ENCODE measurements at places on chromosomes 1 and 21.

- DNase-seq, result no peak
Measured at GRCh38 chr1:38474738-38475623, 384.6 kb downstream of the RRAGC start.

DNA sequence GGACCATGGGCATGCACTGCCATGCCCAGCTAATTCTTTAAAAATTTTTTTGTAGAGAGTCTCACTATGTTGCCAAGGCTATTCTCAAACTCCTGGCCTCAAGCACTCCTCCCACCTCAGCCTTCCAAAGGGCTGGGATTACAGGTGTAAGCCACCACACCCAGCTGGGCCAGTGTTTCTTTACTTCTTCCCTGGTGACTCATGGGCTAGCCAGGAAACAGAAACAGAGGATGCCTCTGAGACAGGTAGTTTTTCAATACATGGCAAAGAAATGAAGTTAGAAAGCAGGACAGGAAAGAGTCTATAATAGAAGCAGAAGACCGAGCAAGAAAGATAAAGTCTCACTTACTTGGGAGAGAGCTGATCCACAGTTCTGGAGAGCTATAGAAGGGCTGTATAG is 7.6 kb upstream of the C1orf74 start:
- no peak for DNase-seq

GRCh38 chr1:15229707-15230131 is 17.3 kb upstream of the FHAD1 start:
- no peak for DNase-seq

GRCh38 chr1:192950926-192951325 is 108.2 kb downstream of the UCHL5 start:
- DNase-seq, result no peak

GRCh38 chr1:56061824-56062223 is 517.5 kb downstream of the PLPP3 start:
- DNase-seq, result no peak

DNA sequence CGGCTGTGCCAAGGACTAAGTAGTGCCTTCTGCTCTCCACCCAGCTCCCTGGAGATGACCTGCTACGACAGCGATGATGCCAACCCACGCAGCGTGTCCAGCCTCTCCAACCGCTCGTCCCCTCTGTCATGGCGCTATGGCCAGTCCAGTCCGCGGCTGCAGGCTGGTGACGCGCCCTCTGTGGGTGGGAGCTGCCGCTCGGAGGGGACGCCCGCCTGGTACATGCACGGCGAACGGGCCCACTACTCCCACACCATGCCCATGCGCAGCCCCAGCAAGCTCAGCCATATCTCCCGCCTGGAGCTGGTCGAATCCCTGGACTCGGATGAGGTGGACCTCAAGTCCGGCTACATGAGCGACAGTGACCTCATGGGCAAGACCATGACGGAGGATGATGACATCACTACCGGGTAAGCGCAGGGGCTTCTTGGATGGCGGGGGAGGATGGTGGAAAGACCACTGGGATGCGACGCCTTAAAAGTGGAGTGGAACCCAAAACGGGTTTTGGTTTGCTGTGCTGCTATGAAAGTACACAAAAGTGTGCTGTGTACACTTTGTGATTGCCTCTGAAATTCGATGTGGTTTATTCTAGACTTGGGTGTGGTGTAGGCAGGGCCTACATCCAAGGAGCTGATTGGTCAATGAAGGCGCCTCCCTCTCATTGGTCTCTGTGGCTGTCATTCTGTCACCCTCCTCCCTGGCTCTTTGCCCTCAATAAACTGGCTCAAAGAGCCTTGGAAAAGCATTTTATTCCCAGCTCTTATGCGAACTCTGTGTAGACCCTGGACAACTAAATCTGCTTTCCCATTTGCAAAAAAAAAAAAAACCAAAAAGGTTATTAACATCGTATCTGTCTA is 110.4 kb upstream of the IPO9 start:
- no peak for DNase-seq

DNA sequence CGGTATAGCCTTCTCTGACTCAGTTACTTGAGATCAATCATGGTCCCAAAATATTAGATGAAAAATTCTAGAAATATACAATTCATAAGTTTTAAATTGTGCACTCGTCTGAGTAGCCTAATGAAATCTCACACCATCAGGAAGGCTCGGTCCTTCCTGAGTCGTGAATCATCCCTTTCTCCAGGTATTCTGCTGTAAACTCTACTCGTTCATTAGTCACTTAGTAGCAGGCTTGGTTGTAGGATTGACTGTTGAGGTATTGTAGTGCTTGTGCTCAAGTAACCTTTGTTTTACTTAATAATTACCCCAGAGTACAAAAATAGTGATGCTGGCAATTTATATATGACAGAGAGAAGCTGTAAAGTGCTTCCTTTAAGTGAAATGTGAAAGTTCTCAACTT is 238.7 kb downstream of the OLFM3 start:
- DNase-seq, result no peak

DNA sequence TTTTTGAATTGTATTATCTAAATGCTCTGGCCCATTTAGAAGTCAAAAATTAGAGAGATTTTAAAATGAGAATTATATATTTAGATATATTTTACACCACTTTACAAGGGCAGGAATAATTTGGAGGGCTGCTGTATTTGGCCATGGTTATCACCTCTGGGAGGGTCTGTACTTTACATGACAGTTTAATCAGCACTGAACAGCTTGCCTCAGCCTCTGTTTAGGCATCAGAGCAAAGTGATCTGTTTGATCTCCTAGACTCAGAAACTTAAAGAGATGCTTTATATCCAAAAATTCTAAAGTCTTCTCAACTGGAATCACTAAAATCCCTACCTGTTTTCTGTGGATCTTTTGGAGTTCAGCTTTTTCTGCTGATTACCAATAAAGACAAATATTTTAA is 5.4 kb upstream of the SPTA1 start:
- DNase-seq, result no peak

GRCh38 chr1:35851132-35851869 is 31.7 kb upstream of the AGO1 start:
- no peak for DNase-seq

DNA sequence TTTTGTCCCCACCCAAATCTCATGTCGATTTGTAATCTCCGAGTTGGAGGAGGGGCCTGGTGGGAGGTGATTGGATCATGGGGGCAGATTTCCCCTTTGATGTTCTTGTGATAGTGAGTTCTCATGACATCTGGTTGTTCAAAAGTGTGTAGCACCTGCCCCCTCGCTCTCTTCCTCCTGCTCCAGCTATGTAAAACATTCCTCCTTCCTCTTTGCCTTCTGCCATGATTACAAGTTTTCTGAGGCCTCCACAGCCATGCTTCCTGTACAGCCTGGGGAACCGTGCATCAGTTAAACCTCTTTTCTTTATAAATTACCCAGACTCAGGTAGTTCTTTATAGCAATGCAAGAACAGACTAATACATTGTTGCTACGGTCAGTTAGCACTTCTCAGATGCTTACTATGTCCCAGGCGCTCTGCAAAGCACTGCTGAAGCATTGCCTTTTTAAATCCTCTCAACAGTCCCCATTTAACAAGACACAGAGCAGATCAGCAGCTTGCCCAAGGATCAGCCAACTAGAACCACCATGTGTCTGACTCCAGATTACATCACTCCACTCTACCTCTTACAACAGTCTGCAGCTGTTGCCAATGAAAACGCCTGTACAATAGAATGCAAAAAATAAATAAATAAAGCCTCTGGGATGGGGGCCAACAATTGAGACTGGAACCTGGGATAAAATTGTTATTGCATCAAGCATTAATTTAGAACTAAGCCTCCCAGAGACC is 52.4 kb upstream of the USP1 start:
- DNase-seq, result no peak

DNA sequence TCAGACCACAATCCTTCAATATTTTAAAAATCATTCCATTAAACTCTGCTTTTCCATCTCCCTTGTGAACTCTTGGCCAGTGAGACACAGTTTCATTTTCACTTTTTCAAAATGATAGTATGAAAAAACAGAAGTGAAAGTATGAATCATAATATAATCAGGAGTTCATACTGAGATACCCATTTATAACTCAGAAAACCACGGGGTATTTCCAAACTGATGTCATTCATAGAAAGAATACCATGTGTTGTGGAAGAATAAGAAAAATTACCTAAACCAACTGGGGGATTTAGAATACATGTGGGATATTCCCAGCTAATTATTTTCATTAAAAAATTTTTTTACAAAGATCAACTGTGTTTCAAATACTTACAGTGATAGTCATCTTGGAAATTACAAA is 149.9 kb downstream of the MRPL39 start:
- DNase-seq, result peak; percentile 73

- no peak for DNase-seq
Measured at GRCh38 chr1:169914531-169914930, 20.8 kb upstream of the SCYL3 start.

DNA sequence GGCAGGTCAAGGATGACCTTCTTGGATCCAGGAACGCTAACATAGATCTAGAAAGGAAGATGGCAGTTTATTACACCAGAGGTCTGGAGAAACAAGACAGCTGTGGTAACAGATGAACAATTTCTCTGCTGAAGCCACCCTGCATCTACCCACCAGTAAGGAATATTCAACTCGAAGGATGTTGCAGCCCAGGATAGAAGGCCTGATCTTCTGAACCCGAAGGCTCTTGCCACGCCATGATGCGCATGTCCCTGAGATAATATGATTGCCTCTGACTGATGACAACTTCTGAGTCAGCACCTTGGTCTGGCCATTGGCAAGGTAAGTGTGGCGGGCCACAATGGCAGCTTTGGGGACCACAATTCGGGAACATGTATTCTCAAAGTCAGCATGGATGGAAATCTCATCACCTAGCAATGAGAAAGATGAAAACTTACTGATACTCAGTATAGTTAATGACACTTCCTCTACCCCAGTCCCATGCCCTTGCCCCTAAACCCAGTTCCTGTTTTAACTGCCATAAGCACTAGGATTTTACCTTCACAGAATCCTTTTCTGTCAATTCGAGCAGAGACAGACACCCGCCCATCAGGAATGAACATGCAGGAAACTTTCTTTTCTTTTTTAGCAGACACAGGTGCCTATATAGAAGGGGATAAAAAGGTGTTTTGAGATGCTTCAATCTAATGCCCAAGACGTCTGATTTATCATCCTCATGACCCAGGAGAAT is 1.8 kb downstream of the TXNIP start:
- peak; percentile 44 for DNase-seq

- no peak for DNase-seq
Measured at GRCh38 chr1:216223486-216223885, 199.8 kb downstream of the USH2A start.

DNA sequence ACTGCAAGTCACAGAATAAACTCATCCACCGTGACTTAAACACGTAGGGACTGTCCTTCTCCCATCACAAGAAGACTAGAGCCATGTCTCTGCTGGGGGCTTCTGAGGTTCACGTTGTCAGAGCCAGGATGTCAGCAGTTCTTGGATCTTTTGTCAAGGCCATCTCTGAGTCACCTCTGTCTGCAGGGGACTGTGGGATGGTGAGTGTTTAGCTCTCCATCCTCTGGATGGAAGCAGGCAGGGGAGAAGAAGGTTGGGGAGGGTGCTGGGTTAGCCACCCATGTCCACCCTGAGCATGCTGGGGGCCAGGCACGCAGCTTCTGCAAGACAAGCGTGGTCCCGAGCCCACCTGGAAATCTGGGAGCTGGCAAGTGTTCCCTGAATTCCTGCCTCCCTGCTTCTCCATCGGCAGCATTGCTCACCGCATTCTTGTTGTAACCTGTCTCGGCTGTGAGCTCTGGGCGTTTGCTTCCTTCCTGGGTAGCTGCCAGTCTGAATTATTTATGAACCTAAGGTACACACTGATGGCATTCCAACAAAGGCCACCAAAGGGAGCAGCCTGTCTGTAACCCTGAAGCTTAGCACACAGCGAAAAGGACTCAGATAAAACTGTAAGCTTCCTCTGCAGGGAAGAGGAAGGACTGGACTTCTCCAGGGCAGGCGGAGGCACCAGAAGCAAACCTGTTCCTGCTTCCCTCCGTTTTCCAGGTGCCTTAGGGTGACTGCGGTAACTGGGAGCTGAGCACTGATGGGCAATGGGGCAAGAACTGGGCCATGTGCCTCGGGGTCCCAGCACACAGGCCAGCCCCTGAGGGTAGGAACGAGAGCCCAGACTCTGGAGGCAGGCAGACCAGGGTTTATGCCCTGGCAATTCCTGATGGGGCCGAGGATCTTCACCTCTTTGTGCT is 88.6 kb downstream of the RIPK4 start:
- no peak for DNase-seq

- DNase-seq, result peak; percentile 78
Measured at GRCh38 chr1:23544444-23545389, 13.7 kb upstream of the E2F2 start.

DNA sequence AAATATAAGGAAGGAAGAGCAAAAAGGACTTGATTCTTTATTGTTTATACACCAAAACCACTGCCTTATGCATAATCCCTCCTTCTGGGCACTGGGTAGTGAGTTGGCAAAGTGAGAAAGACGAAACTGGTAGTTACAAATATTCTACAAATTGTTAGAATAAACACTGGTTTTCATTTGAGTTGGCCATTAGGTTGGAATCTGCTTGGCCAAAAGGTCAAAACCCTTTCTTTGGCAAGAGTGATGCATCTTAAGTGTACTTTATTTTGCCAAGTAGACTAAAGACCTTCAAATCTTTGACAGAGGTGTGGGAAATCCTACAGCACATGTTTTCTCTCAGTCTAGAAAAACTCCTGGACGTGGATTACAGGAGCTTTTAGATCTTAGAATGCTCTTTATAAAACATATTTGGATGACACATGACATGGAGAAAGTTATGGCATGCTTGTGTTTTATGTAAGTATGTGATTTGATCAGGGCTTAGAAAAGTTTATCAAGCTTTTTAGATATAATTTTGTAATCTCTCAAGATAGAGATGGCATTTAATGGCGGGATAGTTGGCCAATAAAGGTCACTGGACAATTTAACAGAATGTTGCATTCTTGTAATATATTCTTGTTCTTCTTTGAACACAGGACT is 120.9 kb downstream of the ROR1 start:
- no peak for DNase-seq

DNA sequence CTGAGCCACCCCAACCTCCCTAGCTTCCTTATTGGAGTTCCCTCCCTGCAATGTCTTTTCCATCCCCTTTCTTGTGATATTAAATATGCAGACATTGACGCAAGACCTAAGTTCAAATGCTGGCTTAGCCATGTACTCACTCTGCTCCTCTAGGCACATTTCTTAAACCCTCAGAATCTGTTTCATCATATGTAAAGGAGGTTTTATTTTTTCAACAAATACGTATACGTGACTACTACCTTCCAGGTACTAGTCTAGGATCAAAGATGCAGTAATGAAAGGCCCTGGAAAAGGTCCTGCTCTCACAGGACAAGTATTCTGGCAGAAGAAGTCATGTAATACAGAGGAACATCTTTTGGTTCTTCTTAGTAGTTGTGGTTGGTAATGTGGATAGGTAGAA is 98.6 kb downstream of the SIPA1L2 start:
- DNase-seq, result no peak

- no peak for DNase-seq
Measured at GRCh38 chr1:176609556-176610408, 146.8 kb downstream of the PAPPA2 start.

- DNase-seq, result no peak
Measured at GRCh38 chr1:236350308-236350707, 43.8 kb upstream of the EDARADD start.

- no peak for DNase-seq
Measured at GRCh38 chr1:8966606-8967005, 20.9 kb downstream of the CA6 start.
